ENCODE measurements at places on chromosomes 12 and 14.

- DNase-seq, result peak; percentile 95
Observed at GRCh38 chr14:55107766-55108554, 21.1 kb upstream of the LGALS3 start.

DNA sequence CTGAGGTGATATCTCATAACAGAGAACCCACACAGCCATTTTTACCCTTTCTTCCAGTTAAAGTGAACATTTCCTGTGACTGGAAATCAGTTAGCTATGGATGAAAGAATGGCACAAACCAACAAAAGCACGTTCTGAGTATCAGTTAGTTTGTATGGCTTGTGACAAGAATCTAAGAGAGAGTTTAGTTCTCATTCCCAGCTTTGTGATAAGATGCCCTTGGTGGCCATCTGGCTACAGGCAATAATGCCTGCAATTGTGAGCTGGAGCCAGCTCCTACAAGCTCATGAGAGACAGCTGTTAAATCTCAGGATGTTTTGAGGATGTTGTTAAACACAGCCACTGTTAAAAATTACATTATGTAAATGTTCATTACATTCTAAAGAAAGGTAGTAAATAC, 122.0 kb upstream of the FRMD6 start:
- no peak for DNase-seq

- no peak for DNase-seq
Observed at GRCh38 chr12:101789171-101789570, 41.6 kb downstream of the GNPTAB start.

DNA sequence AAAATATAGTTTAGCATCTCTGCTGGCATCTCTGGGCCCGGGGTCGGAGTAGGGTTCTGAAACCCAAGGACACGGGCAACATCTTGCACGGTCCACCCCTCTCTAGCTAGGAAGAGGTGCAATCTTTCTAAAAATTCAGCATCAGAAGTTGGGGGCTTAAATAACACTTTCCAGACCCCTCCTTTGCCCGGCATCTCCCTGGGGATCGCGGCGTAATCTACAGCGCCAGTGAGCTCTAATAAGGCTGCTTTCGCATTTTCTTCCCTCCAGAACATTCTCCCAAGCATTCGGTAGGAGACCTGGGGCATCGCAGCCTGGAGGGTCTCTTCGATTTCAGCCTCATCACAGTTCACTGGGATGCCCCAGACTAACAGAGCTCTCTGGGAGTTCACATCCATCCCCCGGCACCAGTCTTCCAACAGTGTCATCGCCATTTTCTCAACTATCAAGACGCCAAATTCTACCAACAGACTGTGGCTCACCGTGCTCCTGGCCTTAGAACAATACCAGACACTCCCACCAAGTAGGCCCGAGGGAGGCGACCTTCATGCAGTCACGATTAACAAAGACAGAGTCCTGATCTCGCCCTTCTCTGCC, 880 bp downstream of the PNMA1 start:
- DNase-seq, result no peak

DNA sequence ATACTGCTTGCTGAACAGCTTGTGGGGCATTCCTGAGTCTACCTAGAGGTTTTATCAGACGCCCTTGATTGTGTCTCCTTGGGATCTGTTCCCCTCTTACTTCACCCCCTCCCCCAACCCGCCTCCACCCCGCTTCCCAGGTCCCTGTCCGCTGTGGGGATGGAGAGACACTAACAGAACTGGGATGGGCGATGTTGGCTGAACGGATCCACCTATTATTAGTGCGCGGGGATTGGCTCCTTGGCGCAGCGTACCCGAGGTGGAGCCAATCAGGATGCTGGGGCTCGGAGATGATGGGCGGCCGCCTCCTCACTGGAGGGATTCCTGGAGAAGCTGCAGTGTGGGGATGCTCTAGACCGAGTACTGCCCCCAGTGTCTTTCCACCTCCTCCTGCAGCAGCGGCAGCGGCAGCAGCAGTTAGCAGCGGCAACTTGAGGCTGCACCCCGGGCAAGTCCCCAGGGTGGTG, at the start of gene SYT1:
TSS of gene SYT1 (plus strand) at position 372 of the 467 bp plus-strand sequence.
- peak; percentile 67 for DNase-seq

DNA sequence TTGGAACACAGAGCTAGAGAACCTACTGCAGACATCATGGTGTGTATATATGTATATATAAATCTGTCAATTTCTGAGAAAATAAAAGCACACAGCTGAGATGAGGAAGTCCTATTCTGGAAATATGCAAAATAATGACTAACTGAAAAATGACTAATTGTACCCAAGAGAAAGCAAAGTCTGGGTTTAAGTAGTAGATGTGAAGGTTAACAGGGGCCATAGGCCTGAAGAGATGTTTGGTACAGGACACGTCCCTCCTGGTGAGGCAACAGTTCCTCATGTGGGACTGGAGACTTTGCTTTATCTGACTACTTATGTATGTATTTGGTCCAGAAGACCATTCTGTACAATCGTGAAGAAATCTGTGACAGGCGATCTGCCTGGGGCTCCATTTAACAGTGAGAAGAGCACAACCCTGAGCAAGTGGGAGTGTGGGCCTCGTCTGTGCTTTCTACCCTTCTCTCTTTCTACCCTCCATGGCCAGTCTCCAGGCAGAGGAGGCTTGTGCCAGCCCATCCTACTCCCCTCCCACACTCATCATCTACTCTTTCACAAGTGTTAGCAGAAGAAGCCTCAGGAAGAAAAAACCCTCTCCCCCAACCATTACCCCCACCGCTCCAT, 67.5 kb downstream of the SLC41A2 start:
- DNase-seq, result no peak

GRCh38 chr12:131084341-131085011, 130.8 kb downstream of the ADGRD1 start:
- DNase-seq, result no peak

DNA sequence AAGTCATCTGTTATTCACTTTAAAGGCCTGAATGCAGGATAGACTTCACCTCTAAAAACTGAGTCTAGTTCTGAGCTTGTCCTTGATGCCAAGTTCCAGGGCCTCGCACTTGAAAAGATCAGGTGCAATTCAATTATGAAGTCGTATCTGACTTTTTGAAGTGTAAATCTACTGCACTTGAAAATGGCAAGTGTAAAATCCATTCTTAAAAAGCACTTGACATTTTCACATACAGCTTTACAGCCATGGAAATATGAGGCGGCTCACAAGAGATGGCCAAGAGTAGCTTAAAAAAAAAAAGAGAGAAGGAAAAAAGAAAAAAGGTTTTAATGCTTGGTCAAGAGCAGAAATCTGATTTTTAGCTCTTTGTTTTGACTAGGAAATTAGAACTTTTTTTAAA, 172.5 kb downstream of the GXYLT1 start:
- DNase-seq, result no peak

DNA sequence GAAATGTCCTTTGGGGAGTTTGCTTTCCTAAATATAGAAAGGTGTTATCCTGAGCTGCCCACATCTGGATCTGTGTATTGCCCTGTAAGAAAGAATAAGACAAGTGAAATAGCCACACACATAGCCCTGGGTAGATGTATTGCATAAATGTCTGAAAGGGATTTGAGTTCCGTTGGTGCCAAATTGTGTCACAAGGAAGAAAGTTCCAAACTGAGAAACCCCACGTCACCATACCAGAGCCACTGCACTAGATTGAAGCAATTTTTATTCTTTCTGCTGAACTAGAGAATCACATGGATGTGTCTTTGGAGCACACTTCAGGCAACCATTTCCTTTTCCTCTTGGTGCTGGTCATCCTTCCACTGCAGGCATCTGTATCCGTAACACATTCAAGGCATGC, 5.0 kb downstream of the RNASE9 start:
- DNase-seq, result no peak

DNA sequence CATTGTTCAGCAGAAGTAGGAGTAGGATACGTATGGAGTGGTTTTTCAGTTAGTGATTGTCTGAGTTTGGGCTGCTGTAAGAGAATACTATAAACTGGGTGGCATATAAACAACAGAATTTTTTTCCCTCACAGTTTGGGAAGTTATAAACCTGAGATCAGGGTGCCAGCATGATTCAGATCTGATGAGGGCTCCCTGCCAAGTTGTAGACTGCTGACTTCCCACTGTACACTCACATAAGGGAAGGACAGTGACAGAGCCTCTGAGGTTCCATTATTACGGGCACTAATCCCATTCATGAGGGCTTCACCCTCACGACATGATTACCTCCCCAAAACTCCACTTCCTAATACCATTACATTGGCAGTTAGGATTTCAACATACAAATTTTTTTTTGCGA, 50.7 kb downstream of the ACSM4 start:
- DNase-seq, result no peak

DNA sequence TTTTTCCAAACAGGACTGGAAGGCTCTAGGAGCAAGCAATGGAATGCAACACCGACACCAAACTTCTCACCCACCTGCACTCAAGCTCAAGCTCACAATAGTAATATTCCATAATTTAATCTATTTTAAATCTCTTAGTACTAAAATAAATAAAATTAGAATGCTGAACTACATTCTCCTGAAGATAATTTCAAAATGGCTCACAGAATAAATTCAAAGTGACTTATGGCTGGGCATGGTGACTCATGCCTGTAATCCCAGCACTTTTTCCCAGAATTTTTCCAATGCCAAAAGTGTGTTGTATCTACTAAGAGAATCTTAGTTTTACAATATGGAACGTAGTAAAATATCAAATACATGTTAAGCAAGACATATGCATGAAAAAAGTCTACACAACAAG, 31.5 kb downstream of the DUSP16 start:
- DNase-seq, result no peak

- peak; percentile 48 for DNase-seq
Observed at GRCh38 chr14:58571769-58572472, 65.8 kb upstream of the DACT1 start.

- no peak for DNase-seq
Observed at GRCh38 chr12:123253641-123254459, 17.8 kb downstream of the CDK2AP1 start.

- no peak for DNase-seq
Observed at GRCh38 chr12:27732281-27732680, 21.6 kb downstream of the MRPS35 start.

DNA sequence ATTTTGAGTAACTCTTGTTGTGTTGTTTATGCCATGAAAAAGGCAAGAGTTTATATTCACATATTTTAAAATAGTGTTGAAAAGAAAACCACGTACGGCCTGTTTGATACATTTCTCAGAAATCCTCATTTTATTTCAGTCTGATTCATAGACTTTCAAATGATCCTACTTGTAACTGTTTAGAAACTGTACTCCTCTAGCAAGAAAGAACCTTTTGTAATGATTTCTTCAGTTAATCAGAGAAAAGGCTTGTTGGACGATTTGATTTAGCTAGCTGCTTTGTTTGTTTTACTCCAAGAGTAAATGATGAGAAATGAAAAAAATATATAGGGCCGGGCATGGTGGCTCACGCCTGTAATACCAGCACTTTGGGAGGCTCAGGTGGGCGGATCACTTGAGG, 17.2 kb downstream of the FBXO34 start:
- DNase-seq, result no peak

DNA sequence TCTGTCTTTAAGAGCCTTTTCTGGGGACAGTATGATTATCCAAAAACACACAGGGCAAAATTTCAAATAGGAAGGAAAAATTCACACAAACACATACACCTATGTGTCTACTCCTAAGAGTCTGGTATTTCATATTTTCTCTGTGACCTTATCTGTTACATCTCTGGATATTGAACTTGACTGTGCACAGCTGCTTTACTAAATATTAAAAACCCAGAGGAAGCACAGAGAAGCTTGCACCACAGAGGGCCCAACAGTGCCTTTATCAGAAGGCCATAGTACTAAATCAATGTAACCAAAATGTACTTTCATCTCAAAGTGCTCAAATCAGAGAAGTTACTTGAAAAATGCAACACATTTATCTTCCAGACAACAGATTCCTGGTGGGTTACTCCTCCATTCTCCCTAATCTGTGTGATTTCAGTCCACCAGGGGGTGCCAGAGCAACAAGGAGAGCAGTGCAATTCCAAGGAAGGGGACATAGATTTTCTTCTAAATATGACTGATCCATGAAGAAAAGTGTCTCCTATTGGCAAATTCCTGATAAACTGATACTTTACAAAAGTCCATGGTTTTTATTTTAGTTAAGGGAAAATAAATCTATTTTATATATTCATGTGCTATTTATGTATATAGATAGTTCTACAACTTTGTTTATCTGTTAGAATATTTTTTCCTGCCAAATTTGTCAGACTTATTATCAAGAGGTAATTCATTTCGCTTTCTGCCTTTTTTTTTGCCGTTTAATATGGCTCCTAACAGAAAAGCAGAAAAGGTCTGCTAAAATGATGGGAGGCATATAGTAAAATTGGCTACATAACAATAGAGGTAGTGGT, 617.6 kb downstream of the LRFN5 start:
- DNase-seq, result peak; percentile 74

DNA sequence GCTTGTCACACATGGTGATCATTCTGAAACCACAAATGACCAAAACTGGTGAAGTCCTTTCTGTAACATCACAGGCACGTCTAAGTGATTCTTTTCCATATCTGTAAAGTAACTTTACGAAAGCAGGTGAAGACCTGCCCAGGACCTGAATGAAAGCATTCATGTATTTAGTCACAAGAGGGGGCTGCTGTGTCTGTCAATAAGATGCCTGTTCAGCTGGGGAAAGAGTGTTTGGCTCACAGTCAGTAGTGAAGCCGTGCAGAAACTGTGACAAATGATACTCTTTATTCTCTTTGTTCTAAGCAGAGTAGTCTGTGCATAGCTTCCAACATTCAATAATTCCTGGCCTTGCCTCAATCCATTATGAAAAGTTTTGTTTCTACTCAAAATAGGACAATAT, 373.5 kb upstream of the OR4E1 start:
- no peak for DNase-seq

DNA sequence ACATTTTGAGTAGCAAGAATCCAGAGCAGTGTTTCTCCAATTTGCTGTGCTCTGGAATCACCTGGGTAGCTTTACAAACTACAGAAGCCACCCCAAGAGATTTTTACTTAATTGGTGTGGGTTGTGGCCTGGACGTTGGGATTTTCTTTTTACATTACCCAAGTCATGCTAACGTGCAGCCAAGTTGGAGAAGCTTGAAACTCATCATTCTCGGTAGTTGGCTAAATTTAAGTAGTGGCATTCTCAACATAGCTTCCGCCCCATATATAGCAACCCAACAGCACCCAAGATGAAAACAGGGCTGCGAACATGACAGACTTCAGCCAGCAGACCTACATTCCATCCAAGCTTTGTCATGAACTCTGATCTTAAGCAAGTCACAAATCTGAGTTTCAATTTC, 25.0 kb downstream of the DAD1 start:
- DNase-seq, result peak; percentile 44

GRCh38 chr12:79775355-79776027, 84.7 kb upstream of the PAWR start:
- DNase-seq, result no peak
